ENCODE measurements at places on chromosomes 6 and 20.

- no peak for DNase-seq
Observed at GRCh38 chr6:134419716-134420115, 101.8 kb upstream of the SGK1 start.

DNA sequence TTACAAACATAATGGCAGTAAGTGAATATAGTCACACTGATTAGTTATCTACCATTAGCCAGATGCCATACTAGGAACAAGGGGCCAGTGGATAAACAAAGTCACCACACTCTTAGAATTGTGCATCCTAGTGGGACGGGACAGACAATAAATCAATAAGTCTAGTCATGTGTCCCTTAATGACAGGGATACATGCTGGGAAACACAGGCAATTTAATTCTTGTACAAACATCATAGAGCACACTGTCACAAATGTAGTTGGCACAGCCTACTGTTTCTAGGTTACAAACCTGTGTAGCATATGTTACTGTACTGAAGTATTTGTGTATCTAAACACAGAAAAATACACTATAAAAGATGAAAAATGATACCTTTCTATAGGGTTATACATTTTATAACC is 123.0 kb upstream of the FAM184A start:
- DNase-seq = no peak

- no peak for DNase-seq
Observed at GRCh38 chr6:82000551-82000950, 247.0 kb downstream of the IBTK start.

GRCh38 chr6:136252441-136252840 is 2.3 kb upstream of the MTFR2 start:
- no peak for DNase-seq
